ENCODE measurements at places on chromosomes 2 and 18. TPM values are rescaled to one million over a fixed set of nuclear protein-coding genes. Genes with fewer than 3 reads are reported as not detected.

APCDD1 gene
- 2.2 TPM for total RNA-seq

TBR1 gene
- not detected for total RNA-seq

KCNIP3 gene
- 2.0 TPM for total RNA-seq

ARHGEF4 gene
- total RNA-seq, result 1.6 TPM

BMP10 gene
- not detected for total RNA-seq

PRKAG3 gene
- total RNA-seq, result not detected

TEKT4 gene
- total RNA-seq, result not detected

SERPINB5 gene
- total RNA-seq, result not detected

GCG gene
- total RNA-seq, result not detected

IL1R2 gene
- total RNA-seq, result 0.50 TPM

ZSWIM2 gene
- total RNA-seq, result not detected

ZNF892 gene
- 2.8 TPM for total RNA-seq

HTR2B gene
- total RNA-seq, result under 0.01 TPM

APLF gene
- total RNA-seq, result 2.2 TPM

SCN7A gene
- total RNA-seq, result 0.74 TPM

SULT1C2 gene
- total RNA-seq, result under 0.01 TPM

GCKR gene
- total RNA-seq, result 0.34 TPM

RNF152 gene
- total RNA-seq, result 1.9 TPM

RFX8 gene
- total RNA-seq, result 4.2 TPM

UGT1A10 gene
- total RNA-seq, result not detected

PLB1 gene
- total RNA-seq, result 0.34 TPM

GPR155 gene
- total RNA-seq, result 0.74 TPM

CNNM4 gene
- total RNA-seq, result 4.0 TPM

Data from bronchus fibroblast of lung (primary cell).